Stimulated activated CD8-positive, alpha-beta memory T cell treated with anti-CD3 and anti-CD28 coated beads, Interleukin-12 subunit alpha, Interleukin-12 subunit beta, amount 100 ng/mL, for 4 hours (primary cell): ENCODE measurements at places on chromosomes 16 and 17.
A peak's percentile ranks its signal among the peaks of the same experiment; 100 is the strongest.

DNA sequence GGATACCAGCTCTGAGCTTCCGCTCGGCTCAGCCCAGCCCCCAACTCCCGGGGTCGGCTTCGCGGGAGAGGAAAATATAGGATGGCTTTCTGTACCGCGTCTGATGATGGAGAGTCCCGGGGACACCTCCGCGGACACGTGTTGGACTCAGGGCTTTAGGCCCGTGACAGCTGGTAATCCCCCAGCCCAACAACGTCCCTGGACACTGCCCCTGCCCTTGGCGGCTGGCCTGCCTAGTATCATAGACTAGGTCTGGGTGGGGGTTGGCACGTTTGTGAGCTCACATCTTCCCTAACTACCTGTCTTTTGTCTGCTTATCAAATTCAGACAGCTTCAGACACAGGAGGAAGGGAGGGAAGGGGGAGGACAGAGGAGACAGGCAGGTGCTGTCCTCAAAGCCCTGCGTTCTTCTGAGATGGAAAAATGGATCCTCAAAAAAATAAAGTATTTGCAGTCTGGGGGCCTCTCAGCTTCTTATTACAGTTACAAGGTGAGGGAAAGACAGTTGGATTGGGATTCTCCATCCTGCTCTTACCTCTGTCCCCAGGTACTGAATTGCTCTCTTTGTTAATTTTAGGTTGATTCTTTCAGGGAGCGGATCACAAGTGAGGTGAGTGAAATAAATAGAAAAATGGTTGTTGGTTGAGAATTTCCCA is 698 bp downstream of the PSME3 start:
- DNase-seq: no peak

- DNase-seq: no peak
These were observed 3.1 kb downstream of the ABCA5 start for GRCh38 chr17:69323806-69324205.

DNA sequence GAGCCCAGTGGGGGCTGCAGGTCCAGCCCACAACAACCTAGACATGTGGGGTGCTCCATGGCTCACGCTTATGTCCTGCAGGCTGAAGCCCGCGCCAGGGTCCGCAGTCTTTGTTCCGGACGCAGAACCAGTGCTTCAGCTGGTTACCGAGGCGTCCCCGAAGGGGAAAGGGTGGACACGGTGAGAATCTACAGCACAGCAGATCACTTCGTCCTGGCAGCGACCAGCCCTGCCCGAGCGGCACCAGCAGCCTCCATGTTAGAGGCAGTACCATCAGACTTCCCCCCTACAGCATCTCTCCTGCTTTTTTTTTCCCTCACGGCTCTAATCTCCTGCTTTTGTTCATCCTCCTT is 1736.4 kb downstream of the TP53TG3F start:
- DNase-seq: no peak

- no peak for DNase-seq
These were observed 6.0 kb upstream of the IGFBP4 start for GRCh38 chr17:40437095-40437732.

- DNase-seq: no peak
These were observed 44.0 kb upstream of the AKTIP start for GRCh38 chr16:53546988-53547391.

GRCh38 chr17:9837551-9838471 is 12.1 kb downstream of the GLP2R start:
- DNase-seq: no peak

DNA sequence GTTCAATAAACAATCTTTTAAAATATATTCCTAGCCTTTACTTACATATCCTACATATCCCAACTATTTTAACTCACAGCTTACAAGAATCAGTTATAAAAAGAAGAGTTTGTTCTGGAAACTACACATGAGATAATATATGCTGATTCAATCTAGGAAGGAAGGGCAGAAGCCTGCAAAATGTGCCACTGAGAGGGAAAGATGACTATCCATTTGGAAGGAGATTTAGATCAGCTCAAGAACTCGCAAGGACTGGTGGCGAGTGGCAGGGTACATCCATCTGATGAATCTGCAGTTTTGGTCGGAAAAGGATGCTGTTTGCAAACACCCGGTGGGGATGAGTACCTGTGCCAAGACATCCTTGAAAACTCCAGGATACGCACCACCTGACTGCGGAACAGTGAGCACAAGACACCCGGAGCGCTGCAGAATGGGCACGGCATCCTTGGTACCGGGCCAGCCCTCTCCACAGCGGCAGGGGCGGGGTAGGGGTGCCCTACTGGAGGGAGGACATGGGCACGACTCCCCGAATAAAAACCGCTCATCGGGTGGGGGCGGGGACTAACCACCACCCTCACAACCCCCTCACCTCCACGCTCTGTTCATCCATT is 723 bp downstream of the TRIM37 start:
- DNase-seq: peak; percentile 56

GRCh38 chr17:7838090-7839075 is 4.4 kb downstream of the KDM6B start:
- DNase-seq: no peak

DNA sequence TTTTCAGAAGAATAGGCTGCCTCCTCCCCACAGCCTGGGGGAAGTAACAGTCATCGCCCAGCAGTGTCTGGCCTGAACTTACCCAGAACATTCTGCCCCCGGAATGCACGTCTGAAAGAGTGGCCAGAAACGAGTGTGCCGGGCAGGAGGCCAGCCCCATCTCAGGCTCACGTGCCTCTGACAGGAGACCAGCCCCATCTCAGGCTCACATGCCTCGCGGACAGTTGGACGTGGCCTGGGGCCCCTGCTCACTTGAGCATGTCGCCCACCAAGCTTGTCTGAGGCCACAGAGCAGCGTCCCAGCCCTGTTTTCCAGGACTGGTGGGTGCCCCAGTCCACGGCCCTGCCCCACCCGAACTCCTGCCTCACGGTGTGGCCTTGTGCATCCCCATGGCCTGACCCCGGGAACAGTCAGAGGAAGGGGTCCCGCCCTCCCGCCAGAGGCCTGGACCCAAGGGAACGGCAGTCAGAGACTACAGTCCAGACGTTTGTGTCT is 16.3 kb upstream of the CDH15 start:
- DNase-seq: no peak

- no peak for DNase-seq
These were observed 192.8 kb upstream of the CHMP6 start for GRCh38 chr17:80798595-80799537.

DNA sequence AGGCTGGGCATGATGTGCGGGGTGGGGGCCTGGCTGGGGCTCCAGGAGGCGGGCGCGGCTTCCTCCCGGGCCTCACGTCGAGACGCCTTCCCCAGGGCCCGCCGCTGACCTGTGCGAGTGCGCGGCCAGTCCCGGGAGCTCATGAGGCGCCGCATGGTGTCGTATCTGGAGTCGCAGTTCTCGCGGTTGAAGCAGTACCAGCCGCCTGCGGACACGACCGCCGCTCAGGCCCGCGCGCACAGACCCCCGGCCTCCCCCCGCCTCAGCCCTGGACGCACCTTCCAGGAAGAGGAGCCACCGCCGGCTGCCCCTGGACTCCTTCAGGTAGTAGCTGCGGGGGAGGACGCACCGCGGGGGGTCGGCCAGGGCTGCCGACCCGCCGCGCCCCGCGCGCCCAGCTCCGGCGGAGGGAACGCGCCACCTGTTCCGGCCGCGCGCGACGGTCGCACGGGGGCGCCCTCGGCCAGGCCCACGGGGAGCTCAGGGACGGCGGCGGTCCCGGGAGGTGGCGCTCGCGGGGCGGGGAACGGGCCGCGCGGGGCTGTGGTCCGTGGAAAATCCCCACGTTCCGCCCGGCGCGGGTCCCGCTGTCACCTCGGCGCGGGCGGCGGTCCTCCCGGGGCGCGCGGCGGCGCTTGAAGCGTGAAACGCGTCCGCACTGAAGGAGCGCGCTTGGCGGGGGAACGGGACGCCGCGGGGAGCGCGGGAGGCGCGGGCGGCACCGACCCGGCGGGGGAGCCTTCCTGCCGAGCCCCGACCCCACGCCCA is 1.4 kb downstream of the NOTUM start:
- DNase-seq: peak; percentile 74

GRCh38 chr16:54953461-54953860 is 22.8 kb downstream of the IRX5 start:
- no peak for DNase-seq

GRCh38 chr16:27761816-27762215 is 211.9 kb downstream of the KATNIP start:
- no peak for DNase-seq

DNA sequence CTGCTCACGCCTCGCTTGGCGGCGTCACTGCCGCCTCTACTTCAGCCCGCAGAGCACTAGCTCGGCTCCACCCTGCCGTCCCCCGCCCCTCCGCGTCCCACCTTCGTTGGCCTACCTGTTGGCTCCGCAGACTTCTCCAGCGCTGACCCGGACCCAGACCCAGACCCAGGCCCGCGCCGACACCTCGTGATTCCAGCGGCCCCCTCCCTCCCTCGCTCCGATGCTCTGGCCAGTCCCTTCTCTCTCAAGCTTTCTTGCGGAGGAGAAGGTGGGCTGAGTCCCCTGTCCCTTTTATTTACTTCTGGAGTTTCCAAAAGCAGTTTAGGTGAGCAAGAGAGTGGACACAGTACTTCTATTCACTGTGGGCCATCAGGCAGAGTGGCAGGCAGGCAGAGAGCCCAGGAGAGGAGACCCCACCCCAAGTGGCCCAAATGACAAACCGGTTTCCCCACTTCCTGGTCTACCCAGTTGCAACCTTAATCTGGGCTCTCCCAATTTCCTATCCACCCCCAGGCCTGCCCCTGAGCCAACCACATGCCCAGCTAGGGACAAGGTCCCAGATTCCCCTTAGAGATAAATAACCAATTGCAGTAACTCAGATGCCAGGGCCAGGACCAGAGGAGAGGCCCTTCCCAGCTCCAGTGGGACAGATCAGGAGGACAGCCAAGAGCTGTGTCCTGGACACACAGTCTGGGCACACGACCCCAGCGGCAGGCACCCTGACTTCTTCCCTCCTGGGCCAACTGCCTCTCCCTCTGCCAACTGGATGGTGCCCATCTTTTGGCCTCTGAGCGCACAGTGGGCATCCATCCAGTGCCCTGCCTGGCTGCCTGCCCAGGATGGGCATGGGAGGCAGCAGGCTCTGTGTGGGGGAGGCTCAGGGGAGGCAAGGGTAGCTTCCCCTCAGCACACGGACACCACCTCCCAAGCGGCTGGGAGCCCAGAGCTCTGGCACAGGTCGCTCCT is 1.2 kb upstream of the SRCIN1 start:
- DNase-seq: no peak

DNA sequence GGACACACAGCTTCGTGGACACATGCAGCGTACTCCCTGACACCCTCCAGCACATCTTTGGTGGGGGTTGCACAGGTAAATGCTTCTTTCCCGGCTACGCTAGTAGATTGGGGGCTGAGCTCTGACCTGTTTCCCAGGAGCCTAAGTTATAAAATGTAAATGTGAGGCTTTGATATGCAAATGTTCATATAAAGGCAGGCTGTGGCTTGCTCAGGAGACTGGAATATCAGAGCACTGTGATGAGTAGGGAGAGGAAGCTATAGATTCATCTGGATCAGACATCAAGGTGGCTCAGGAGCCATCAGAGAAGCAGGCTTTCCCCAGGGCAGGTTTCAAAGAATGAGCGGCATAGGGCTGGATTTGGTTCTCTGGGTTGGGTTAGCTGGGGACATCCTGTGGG is 3.4 kb upstream of the ETV4 start:
- no peak for DNase-seq

GRCh38 chr16:84949772-84950436 is 61.4 kb downstream of the ZDHHC7 start:
- DNase-seq: no peak

GRCh38 chr17:10125531-10126275 is 72.7 kb downstream of the GAS7 start:
- DNase-seq: no peak

GRCh38 chr16:29761882-29762281 is 16.1 kb upstream of the C16orf54 start:
- no peak for DNase-seq

DNA sequence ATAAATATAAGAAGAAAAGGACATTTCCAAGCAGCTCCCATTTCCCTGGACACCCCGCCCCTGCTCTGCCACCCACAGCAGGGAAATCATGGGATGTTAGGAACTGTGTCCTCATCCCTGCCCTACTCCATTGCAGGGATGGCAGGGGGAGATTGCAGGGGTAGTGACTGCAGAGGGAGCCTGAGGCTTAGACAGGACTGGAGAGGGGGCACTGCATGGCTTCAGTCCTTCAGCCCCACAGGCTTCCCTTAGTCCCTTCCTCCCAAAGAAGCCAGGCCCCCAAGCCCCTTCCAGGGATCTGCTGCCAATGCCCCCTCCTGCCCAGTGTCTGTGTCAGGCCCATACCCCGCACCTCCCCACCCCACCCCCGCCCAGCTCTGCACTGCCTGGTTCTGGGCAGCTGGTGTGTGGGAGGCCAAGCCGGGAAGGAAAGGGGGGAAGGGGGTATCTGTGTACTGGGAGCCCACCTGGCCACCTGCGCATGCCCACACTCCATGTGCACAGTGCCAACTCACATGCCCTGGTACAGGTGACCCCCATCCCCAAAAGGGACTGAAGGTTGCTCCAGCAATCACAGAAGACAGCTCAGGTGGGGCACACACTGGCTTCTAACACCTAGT is 3.3 kb downstream of the RUNDC3A start:
- no peak for DNase-seq

GRCh38 chr17:2174468-2175293 is 119.8 kb downstream of the HIC1 start:
- no peak for DNase-seq

DNA sequence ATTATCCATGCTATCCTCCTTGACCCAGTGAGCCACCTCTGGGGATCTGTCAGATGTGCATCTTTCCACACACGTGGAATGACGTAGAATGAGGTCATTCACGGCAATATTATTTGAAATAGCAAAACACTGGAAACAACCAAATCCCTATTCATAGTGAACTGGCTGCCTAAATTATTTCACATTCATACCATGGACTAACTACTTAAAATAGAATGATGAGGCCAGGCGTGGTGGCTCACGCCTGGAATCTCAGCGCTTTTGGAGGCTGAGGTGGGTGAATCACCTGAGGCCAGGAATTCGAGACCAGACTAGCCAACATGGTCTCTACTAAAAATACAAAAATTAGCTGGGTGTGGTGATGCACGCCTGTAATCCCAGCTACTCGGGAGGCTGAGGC is 75.5 kb downstream of the RAP1GAP2 start:
- DNase-seq: no peak

- no peak for DNase-seq
These were observed 68.6 kb downstream of the EMP2 start for GRCh38 chr16:10511829-10512228.

- no peak for DNase-seq
These were observed 4.3 kb upstream of the TLCD2 start for GRCh38 chr17:1714427-1714979.

DNA sequence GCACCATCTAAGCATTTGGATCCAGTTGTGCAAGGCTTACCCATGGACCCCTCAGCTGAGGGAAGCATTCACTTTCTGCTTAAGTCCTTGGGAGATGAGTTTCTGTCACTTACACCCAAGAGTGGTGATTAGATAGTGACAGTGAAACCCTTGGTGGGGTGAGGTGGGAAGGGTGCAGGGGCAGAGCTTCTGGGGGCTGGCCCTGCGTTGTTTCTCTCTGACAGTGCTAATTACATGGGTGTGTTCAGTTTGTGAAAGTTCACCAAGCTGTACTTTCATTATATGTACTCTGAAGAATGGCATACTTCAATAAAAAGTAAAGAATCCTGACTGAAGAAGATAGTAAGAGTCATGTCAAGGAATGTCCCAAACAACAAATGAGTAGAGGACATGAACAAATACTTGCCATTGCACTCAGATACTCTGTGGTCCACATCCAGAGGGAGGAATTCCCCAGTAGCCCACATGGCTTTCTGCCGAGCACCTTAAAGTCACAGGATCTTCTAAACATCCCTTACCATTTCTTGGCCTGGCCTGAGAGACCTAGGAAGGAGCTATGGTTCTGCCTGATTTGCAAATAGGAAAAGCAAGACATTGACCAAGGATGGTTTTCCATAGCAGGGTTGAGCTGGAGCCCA is 8.4 kb downstream of the CHST6 start:
- DNase-seq: no peak
